ENCODE measurements at places on chromosomes 7 and 10.

DNA sequence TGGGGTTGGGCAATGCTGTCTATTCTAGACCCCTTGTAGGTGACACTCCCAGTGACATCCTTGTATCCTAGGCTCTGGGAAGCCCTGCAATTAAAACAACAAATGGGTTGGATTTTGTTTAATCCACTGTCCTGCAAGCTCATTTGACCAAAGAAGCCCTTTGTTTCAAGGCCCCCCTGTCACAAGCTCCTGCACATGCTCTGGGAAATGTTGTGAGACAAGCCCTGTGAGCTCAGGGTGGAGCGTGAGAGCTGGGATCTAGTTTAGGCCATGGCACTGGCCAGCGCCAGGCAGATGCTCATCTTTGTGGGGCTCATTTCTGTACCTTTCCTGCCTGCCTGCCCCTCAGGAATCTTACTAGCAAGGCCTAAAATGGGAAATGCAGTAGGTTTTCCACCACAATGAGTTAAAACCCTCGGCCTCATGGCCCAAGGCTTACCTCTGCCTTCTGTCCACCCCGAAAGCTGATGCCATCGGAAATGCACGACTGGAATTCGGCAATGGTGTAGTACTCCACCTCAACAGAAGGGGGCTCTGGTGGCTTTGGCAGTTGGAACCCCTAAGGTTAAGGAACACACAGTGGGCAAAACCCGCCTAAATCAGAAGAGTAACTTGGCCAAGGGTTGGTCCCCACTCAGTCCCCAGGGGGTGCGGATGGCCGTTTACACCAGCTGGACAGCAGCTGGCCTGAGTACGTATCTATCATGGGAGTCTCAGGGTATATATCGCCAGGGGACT lies 112.0 kb downstream of the NEURL1 start:
- DNase-seq, result peak; percentile 66

DNA sequence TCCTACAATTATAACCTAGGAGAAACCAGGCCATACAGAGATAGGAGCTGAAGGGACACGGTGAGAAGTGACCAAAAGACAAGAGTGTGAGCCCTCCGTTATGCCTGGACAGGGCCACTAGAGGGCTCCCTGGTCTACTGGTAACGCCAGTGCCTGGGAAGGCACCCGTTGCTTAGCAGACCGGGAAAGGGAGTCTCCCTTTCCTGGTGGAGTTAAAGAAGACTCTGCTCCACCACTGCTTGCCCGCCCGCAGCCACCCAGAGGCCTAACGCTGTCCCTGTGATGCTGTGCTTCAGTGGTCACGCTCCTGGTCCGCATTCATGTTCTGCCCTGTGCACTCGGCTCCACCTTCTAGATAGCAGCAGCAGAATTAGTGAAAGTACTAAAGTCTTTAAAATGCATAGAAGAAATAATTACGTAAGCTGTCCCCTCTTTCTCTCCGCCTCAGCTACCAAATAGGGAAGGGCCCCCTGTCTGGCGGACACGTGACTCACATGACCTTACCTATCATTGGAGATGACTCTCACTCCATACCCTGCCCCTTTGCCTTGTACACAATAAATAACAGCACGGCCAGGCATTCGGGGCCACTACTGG lies 34.8 kb downstream of the GRID2IP start:
- DNase-seq, result peak; percentile 80

DNA sequence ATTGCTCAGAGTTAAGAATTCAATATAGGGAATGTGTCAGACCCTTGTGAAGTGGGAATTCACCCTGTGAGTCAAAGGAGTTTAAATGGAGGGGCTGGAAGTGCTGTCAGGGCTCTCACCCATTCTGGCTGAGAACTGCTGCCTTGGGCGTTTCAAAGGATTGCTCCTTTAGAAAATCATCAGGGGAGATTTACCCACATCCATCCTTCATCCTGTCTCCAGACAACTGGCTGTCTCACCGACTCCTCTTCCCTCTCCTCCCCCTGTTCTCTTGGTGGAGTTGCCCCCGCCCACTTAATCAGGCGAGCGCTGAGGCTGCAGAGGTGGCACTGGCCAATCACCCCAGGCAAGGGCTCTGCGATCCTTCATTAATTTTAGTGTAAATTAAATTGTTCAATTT lies 554.8 kb downstream of the CALN1 start:
- DNase-seq, result no peak

DNA sequence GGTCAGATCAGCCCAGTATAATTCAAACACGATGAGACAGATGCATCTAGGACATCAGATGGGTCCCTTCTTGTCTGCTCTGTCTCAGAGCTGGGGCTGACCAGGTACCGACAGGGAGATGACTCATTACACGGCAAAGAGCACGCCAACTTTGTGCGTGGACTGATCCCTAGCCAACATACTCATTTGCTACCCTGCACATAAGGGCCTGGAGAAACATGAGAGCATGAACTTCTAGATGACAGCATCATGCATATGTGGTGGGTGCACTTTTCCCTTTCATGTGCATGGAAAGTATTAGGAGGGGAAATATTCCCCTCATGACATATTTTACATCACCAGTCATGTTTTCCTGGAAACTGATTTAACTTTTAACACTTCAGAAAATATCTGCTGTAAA lies 35.1 kb upstream of the NPVF start:
- DNase-seq, result no peak

- DNase-seq, result no peak
Observed at GRCh38 chr7:157928808-157929425, 592.1 kb downstream of the DNAJB6 start.

- DNase-seq, result no peak
Observed at GRCh38 chr7:30556840-30557239, 37.8 kb upstream of the GARS1 start.

GRCh38 chr7:103879928-103880600 lies 109.4 kb downstream of the RELN start:
- no peak for DNase-seq

GRCh38 chr10:49330127-49330665 lies 31.2 kb downstream of the C10orf71 start:
- no peak for DNase-seq

GRCh38 chr7:27782849-27783248 lies 42.9 kb downstream of the TAX1BP1 start:
- DNase-seq, result no peak

DNA sequence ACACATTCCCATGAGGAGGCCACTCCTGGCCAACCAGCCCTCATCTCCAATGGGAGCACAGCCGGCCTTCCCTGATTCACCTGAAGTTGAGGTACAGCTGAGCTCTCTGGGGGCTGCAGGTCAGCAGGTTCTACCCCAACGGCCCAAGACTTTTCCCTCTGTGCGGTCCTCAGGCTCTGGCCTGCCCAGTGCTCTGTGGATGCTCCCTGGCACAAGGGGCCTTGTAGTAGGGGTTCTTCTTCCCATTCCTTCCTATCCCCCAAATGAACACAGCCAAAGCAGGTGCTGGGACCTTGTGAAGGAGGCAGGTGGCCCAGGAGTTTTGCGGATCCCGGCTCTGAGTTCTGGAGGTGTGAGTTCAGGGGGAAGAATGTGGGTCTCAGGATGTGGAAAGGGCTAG lies 72.2 kb downstream of the PLXNA4 start:
- no peak for DNase-seq

DNA sequence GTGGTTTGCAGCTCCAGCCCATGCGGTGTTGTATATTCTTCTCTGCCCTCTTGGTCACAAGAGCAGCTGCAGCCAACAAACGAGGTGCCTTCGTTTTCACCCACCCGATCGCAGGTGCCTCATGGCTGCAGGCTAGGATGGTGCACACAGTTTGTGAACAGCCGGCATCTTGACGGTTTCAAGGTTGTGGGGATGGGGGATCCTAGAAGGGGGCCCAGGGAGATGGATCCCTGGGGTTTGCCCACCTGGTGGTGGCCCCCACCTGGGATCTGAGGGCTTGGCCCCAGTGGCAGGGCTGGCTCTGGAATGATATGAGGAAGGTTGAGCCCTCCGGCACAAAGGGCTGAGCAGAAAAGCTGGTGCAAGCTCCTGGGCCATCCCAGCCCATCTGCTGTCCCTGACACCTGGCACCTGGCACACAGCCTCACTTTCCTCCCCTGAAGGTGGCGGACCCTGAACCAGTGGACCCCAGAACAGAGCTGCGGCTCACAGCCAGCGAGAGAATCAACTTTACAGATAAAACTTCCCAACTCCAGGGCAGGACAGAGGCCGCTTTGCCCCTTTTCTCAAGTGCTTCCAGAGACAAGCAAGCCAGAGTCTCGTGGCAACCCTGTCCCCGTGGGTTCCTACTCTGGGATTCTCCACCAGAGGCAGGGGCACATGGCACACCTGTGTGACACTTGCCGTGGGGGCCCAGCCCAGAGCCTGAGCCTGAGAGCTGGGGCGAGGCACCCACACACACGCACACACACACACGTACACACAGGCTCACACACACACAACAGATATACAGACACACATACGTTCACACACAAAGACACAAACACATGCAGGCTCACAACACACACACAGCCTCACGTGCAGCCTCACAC lies 177.3 kb upstream of the PPP2R2D start:
- DNase-seq, result no peak

DNA sequence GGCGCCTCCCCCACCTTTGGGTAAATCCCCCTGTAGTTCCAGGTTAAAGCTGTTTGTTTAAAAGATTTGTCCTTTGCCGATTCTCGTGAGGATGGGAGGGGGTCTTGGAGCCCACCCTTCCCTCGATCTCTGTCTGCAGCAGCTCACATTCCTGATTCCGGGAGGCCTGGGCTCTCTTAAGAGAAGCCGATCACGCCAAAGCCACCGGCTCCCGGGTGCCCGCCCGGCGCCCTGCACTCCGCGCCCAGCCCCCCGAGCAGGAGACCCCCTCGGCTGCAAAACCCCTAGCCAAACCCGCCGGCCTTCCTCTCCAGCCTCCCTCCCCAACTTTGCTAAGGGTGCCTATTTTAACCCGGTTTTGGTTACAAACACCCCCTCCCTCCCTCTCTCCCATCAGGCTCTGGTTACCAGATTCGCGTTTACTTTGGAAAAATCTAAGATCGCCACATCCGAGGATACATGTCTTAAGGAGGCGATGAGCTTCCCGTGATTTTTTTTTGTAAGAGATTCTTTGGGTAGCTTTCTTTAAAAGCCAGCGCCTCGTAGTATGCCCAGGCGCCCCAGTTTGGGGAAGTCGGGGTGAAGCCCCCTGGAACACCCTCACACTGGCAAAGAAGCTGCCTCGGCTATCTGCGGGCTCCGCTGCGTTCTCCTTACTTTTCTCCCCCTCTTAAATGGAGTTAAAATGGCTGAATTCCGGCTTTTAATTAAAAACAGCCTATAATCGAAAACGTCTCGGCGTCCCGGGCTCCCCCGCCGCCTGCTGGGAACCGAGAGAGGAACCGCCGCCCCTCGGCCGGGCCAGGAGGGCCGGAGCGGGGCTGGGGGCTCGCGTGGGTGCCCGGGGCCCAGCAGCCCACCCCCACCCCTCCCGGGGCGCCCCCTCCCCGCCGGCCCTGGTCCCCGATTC lies 983 bp downstream of the TNRC18 start:
- DNase-seq, result peak; percentile 23

- DNase-seq, result no peak
Observed at GRCh38 chr10:132624847-132625471, 87.4 kb downstream of the INPP5A start.

DNA sequence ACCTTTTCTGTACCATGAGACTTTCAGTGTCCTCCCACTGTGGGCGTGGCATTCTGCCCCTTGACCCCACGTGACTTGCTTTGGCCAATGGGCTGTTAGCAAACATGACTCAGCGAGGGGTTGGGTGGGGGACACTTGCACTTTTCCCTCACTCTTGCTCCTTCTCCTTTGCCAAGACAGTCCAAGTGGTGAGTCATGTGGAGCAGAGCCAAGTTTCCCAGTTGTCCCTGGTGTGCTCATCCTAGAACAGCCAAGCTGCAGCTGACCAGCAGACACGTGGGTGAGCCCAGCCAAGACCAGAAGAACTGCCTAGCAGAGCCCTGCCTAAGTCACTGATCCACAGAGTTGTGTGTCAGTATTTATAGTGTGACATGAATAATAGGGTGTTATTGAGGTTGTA lies 82.8 kb upstream of the CPXM2 start:
- no peak for DNase-seq

GRCh38 chr10:51343391-51343790 lies 269.1 kb downstream of the PRKG1 start:
- no peak for DNase-seq

- DNase-seq, result no peak
Observed at GRCh38 chr10:86664341-86665217, 3.7 kb upstream of the LDB3 start.

DNA sequence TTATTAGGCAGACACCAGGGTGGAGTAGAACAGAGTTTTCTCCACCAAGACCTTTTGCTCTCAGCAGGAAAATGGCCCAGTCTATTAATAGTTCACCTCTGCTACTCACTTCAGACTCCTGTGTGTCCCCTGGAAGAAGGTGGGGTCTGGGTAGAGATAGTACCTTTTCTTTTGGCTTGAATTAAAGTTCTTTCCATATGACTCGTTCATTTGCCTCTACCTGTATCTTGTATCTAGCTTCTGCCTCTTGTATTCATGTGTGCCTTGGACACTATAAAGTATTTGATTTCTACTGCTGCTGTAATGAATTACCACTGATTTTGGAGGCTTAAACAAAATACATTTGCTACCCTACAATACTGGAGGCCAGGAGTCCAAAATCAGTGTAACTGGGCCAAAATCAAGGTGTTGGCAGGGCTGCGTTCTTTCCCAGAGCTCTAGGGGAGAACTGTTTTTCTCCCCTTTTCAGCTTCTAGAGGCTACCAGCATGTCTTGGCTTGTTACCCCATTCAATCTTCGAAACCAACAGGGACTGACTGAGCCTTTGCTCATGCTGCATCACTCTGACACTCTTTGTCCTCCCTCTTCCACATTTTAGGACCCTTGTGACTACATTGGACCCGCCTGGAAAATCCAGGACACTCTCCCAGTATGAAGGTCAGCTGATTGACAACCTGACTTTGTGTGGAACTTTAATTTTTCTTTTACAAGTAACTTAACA lies 155.6 kb upstream of the PRSS58 start:
- no peak for DNase-seq

DNA sequence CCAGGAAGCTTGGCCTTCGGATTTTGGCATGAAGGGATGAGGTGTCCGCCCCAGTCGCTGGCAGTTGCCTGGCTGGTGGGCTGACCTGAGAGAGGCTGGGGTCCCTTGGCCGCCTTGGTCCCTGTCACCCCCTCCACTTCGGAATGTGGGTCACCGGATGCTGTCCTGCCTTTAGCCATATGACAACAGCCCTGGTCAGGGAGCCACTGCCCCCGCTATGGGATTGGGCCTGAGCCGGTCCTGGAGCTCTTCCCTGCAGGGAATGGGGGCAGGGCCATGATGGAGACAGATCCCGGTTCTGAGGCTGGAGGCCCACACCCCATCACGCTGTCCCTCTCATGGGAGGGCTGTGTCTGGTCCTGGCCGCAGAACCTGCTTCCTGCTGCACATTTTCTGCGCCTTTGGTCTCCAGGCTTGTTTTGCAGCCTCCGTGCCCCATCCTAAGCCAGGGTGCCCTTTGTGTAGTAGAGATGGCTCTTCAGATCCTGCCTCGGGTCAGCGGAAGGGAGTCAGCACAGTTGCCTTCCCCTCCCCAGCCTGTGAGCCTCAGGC lies 22.6 kb downstream of the PFKFB3 start:
- no peak for DNase-seq

- DNase-seq, result no peak
Observed at GRCh38 chr10:73965890-73966768, 31.8 kb upstream of the VCL start.

GRCh38 chr10:108789919-108790318 lies 1133.4 kb downstream of the XPNPEP1 start:
- DNase-seq, result no peak

- peak; percentile 73 for DNase-seq
Observed at GRCh38 chr10:122342293-122343134, 32.0 kb upstream of the PLEKHA1 start.

GRCh38 chr7:122975341-122975740 lies 20.2 kb downstream of the TAS2R16 start:
- DNase-seq, result no peak
